ENCODE measurements at places on chromosomes 11 and 22.

- no peak for DNase-seq
These were observed 14.2 kb downstream of the ATM start for GRCh38 chr11:108237058-108237481.

DNA sequence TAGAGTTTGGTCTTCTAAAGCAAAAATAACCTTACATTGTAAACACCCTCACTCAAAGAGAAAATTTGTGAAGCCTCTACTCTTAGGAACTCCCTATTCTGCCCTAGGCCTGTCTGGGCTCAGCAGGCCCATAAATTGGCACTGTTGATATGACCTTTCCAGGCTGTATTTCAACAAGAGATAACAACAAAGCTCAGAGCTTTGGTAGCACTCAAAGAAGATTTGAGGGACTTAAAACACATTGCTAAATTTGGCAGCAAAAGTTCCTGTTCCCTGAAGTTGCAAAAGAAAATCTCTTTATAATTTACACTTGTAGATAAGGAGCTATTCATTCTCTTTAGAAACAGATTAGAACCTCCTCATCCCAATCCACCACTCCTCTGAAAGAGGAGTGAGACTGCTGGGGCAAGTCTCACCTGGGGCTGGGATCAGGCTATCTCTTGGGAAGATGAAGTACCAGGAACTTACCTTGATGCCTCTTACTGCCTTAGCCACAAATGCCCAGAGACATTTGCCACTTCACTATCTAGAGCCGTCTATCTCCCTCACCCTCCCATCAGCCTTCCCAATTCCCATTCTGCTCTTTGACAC is 110.4 kb upstream of the AKIP1 start:
- DNase-seq: no peak

- DNase-seq: no peak
These were observed 804.1 kb upstream of the ANO3 start for GRCh38 chr11:25527841-25528240.

- no peak for DNase-seq
These were observed 54.9 kb downstream of the TSPAN18 start for GRCh38 chr11:44781655-44782054.

- DNase-seq: no peak
These were observed 1.1 kb downstream of the MAPK12 start for GRCh38 chr22:50260434-50260800.

DNA sequence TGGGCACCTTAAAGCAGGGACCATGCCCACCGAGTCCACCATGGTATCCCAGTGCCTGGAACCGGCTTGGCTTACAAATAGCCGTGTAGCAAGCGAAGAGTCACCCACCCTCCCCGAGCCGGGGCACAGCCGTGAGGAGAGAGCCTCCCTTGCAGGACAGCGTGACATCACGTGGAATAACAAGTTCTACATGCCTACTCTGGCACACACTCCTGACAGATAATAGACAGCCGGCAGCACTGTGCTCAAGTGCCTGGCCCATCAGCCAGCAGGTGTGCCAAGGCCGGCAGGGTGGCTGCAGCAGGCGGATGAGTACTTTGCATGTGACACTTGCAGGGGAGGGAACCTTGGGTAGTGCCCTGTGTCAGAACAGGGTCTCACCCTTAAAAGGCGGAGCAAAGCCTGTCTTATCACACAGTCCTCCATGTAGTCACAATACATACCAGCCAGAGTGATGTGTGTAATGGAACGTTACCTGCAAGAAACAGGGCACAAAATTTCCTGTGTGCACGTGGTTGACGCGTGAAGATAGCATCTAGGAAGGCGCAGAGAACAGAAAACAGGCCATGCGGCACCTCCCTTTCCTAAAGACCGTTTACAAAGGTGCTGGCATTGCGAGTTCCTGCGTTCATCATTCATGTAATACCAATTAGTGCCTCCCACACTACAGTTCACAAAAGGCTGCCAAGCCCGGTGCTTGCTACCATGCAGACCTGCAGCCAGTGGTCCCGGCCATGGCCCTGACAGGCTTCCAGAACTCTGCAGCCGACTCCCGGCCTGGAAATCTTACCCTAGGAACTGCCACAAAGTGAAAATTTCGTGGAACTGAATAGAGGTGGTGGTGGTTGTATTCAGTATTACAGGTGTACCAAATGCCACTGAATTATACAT is 16.4 kb downstream of the TOM1 start:
- peak; percentile 29 for DNase-seq

DNA sequence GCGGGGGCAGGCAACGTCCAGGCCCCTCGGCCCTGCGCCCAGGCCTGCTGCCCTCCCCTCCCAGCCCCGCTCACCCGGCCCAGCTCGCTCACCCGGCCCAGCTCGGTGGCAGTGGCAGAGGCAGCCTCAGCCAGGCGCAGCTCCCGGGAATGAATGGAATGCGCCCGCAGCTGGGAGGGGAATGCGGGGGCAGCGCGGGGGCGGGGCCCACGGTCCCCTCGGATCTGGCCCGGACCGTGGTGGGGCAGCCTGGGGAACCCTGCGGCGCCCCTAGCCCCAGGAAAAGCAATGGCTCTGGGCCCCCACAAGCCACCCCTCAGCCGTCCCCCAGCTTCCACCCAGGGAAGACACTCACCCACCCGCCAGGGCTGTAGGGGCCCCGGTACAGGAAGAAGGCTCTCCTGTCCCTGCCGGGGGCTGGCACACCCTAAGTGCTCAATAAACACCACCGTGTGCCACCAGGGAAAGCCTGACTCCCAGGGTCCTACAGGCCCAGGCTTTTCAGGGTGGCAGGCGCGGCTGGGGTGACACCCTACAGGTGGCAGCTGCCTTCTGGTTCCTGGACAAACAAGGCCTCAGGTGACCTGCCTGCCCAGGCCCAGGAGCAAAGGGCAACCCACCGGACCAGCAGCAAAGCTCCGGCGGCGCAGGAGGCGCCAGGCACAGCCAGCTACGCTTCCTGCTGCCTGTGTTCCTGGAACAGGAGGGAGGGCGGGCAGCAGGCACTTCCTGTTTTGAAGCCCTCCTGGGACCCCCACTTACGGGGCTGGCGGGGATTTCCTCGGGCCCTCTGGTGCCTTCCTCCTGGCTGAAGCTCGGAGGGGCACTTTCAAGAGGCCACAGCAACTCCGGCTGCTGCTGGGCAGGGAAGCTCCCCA is 13.8 kb downstream of the PLXNB2 start:
- no peak for DNase-seq

GRCh38 chr11:112073941-112074811 is at the start of the genes NKAPD1 and PIH1D2:
TSS of gene NKAPD1 (plus strand) at chr11:112074299. CDS start at chr11:112075575, 1,276 bp downstream.
TSS of gene PIH1D2 (minus strand) at chr11:112074017. CDS start at chr11:112073174, 843 bp downstream.
- peak; percentile 93 for DNase-seq

DNA sequence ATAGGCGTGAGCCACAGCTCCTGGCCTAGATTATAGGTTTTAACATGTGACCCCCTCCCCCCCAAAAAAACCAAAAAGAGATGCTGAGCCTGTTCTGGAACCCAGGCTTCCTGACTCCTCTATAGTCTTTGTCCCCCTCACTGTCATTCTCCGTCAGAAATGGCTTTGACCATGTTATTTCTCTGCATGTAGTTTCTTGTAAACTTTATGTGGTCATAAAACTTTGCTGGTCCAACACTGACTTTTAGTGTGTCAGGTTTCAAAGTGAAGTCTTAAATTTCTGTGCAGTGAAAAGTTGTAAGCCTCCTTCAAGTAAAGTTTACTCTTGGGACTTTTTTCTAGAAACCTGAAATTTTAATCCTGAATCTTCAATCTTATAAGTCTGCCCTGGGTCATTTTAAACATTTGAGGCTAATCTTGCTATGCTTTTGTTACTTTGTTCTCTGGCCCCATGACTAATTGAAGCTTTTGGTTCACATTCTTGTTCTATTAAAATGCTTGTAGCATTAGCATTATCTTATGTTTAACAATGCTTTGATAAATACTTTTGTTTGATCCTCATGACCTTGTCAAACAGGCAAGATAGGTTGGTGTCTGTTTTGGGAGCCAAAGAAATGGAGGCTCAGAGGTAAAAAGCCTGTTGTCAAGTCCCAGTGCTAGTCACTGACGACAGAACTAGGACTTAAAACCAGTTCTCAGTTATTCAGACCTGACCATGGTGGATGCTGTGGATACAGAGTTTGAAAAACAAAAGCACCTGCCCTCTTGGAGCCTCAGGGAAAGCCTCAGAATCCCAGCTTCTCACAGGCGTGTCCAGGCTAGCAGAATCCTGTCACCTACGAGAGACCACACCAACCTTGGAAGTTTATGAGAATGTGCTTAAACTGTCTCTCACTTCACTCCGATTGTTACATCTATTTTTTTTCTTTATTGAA is 87.7 kb upstream of the HORMAD2 start:
- no peak for DNase-seq

DNA sequence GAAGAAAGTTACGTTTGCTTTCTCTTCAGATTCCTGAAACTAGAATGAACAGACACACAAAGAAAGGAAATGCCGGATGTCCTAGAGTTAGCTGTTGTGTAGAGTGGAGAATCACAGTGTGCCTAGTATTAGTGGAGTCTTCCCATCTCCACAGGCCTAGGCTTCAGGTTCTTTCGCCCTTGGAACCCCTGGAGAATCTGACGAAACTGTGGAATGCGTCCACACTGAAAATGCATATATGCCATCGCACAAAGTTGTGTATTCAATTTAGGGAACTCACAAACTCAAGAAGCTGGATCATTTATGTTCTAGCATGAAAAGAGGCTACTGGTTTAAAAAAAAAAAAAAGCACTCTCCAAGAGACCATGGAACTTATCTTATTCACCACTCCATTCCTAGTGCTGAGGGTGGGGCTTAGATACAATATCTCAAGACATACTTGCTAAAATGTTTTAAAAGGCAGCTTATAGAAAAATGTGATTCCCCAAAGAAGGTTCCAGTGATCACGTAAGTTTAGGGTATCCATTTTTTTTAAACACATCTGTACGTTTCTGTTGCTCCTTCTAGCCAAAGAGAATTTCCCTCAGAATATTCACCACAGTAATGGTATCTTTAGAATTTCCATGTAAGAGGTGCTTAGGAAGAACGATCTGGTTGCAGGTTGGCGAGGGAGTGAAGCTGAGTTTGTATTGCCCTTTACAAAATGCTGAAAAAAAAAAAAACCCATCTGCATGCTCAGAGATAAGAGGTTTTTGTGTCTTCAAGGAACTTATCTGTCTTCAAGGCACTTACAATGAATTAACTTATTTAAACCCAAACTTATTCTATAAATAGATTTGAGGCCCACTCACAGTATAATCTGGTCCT is 20.0 kb downstream of the MAML2 start:
- DNase-seq: no peak

- DNase-seq: peak; percentile 42
These were observed 52.3 kb downstream of the GAB4 start for GRCh38 chr22:16955678-16956210.

Data from NCI-H774 (cell line).